CD4-positive, alpha-beta T cell treated with Interleukin-6 for 4 hours (primary cell): ENCODE measurements at places on chromosomes 3 and 15.

DNA sequence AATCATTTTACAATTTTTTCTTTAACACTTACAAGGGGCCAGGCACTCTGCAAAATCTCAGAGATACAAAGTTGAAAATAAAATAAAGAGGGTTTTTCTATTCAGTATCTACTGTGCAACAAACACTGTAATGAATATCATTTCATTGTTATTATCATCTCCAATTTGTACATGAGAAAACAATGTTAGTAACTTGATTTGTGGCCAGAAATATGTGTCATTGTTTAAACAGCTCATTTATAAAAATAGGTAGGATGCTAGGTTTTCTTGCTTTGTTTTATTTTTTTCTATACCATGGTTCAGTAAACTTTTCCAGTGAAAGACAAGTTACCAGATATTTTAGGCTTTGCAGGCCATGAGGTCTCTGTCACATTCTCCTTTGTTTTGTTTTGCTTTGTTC is 318.1 kb upstream of the UBE2E2 start:
- DNase-seq = no peak

- no peak for DNase-seq
Observed at GRCh38 chr15:48814286-48814685, 3.4 kb upstream of the CEP152 start.

DNA sequence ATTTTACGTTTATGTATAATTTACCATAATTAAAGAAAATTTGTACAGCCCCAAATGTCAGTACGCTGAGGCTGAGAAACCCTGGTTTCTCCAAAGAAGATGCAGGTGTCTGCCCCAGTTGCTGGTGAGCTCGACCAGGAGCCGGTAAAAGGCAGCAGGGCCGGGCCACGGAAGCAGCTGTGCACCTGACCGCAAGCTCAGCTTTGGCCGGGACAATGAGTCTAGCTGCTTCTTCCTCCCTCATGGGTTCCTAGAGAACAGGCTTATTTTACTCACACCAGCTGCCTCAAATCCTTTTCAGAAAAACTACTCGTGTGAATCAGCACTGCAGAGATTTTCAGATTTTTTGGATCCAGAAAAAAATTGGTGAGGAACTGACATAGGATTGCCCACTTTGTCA is 18.0 kb upstream of the ZXDC start:
- no peak for DNase-seq

DNA sequence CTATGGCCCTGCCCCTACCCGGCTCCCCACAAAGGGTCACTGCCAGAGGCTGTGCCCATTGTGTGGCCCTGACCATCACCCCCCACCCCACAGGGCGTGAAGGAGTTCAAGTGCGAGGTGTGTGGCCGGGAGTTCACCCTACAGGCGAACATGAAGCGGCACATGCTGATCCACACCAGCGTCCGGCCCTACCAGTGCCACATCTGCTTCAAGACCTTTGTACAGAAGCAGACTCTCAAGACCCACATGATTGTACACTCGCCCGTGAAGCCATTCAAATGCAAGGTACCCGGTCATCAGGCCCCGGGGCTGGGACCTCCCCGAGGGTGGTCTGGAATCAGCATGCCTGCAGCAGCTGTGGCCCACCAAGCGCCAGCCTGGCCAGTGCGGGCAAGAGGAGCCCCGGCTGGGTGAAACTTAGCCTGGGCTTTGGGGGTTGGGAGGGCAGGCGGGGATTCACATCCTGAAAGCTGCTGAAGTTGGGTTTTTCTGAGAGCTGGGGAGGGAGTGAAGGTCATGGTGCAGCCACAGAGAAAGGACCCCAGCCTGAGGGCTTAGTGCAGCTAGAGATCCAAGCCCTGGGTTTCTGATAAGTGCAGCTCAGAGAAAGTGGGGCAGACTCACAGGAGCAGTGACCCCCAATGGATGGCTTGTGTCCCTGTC is 29.2 kb downstream of the IDH2 start:
- no peak for DNase-seq

- DNase-seq = no peak
Observed at GRCh38 chr15:86384186-86384585, 304.5 kb downstream of the AGBL1 start.

- DNase-seq = no peak
Observed at GRCh38 chr3:38027466-38028465, 1.7 kb downstream of the PLCD1 start.

- DNase-seq = no peak
Observed at GRCh38 chr3:23720885-23721284, 84.9 kb upstream of the UBE2E1 start.

- DNase-seq = no peak
Observed at GRCh38 chr3:186095561-186096081, 13.3 kb downstream of the ETV5 start.

DNA sequence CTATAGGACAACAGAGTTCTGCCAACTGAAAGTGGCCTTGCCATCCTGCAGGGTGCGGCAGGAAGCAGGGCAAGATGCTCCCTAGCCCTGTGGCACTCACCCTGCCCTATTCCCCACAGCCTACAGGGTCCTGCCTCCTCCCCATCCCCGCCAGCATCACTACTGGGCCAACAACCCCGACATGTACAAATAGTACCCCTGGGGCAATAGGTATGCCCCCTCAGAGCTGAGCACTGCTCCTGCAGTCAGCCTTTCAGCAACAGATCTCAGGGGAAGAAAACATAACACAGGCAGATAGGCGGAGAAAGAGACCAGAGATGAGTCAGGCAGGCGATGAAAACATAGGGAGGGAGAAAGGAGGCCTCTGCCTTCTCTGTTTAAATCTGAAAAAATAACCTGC is 74.7 kb downstream of the XXYLT1 start:
- no peak for DNase-seq

DNA sequence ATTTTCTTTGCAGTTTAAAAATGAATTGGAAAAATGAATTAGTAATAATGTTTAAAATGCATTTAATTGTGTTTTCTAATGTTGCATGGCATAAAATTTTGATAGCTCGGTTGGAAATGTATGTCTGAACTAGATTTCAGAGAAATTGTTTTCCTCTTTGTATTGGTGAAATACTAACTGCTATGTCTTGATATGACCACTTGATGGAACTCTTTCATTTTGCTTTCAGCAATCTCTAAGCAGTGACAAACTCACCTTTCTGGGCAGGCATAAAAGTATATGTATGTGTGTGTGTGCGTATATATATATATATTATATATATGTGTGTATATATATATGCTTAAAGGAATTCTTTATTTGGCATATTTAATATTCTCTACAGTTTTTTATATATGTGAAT is 239.3 kb upstream of the ZNF717 start:
- DNase-seq = no peak

DNA sequence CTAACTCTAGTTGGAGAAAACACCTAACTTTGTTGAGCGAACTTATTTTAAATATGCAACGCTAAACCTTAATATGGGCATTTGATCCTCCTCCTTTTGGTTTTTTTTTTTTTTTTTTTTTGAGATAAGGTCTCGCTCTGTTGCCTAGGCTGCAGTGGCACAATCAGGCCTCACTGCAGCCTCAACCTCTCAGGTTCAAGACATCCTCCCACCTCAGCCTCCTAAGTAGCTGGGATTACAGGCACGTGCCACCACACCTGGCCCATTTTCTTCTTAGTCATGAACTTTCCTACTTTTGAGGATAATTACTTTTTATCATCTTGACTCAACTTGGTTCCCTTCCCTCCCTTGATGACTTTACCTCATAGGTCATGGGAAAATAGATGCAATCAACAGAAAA is 3.9 kb downstream of the NUSAP1 start:
- no peak for DNase-seq
